Amniotic stem cell (primary cell): ENCODE measurements at places on chromosomes 1 and 21.

DNA sequence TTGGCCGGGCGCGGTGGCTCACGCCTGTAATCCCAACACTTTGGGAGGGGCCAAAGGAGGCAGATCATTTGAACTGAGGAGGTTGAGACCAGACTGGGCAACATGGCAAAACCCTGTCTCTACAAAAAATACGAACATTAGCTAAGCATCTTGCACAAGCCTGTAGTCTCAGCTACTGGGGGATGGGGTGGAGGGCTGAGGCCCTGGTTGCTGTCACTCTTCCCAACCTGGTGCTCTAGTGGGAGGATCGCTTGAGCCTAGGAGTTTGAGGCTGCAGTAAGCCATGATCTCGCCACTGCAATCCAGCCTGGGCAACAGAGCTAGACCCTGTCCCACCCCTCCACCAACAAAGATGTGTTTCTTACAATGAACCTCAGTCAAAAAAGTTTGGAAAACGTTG, 2.8 kb downstream of the PHGDH start:
- DNase-seq: no peak

DNA sequence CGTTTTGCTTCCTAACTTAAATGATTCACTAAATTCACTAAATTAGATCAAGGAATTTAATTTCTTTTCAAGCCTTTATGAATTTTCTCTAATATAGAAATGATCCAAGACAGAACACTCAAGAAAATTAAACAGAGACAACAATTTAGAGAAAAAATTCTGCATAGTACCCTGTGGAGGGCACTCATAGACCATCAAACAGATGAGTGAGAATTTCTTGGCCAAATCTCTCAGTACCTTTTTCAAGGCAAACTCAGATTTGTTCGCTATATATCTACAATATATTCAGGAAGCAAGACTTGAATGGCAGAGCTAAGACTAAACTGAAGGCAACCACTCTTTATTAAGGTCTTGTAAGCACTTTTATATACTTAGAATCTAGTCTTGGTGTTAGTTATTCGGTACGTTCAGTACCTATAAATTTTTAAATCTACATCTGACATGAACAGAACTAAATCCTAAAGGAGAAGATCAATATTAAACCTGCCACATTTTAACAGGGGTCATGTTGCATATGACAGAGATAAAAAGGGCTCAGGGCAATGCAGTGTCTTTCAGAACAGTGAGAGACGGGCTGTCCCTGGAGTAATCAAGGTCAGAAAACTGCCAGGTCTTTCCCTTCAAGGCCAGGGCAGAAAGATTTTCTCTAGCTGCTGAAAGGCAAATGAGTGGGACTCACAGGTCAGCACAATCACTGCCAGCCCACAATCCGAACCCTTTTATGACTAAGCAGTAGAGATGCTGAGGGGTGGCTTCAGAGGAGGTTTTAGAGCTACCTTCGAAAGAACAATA, 118.8 kb upstream of the TMPRSS15 start:
- no peak for DNase-seq

DNA sequence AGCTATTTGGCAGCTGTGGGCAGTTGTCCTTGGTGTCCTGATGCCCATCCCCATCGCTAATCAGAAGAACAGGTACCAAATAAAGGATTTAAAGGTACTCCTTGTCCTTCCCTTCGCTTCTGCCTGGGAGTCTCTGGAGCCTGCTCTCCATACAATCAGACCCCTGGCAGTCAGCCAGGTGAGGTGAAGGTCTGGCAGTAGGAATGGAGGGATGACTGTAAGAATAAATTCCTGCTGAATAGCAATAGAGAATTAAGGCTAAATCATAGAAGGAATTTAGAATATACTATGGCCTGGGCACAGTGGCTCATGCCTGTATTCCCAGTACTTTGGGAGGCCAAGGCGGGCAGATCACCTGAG, 9.2 kb downstream of the THBS3 start:
- DNase-seq: no peak

DNA sequence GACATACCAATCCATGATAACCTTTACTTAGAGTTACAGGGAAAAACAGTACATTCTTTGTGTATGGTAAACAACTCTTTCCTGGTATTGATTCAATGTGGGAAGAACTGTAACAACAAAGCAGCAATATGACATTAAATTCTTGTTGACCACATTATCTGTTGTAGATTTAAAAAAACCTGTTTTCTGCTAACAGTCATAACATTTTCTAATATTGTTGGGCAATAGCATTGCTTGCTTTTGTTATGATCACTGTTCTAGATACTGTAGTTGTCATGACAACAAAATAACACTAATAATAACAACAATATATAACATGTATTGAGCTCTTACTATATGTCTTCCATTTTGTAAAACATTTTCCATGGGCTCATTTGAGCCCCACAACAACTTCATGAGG, 54.2 kb downstream of the PDE4B start:
- DNase-seq: no peak

GRCh38 chr1:211610779-211611556, 32.0 kb upstream of the SLC30A1 start:
- DNase-seq: no peak

DNA sequence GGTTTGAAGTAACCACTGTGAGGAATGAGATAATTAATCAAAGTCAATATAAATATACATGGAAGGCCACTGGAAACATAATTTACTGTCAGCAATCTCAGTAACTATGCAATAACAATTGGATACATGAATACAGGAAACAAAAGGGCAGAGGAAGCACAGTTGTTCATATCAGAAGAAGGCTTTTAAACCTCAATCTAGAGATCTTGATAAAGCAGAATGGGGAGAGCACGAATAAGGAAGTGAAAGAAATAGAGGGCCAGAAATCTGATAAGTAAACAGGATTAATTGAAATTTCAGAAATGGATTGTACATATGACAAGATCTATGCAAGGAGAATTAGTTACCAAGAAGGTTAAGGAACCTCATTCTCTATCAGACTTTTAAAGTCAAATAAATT, 93.0 kb downstream of the EVI5 start:
- DNase-seq: no peak

DNA sequence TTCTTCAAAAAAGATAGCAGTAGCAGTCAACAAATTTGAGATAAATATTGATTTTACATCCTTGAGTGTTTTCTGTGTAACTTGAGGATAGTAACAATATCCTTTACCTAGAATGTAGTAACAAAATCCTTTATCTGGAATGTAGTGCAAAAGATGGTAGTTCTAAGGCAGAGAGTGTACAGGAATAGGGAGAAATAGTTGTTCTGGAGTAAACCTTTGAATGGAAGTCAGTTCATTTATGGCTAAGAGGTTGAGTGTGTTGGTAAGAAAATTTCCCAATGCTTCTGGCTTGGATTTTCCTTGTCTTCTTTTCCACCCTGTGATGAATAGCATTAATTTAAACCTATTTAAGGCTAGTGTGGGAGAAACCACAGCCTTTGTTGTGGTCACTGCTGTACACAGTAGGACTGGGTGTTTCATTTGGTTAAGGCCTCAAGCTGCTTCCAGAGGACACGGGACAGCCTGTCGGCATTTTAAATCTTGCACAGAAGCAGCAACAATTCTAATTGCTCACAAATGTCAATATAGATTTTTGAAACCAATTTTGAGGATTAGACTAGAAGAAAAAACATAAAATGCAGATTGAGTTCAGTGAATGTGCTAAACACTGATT, 11.3 kb downstream of the NFIA start:
- no peak for DNase-seq

DNA sequence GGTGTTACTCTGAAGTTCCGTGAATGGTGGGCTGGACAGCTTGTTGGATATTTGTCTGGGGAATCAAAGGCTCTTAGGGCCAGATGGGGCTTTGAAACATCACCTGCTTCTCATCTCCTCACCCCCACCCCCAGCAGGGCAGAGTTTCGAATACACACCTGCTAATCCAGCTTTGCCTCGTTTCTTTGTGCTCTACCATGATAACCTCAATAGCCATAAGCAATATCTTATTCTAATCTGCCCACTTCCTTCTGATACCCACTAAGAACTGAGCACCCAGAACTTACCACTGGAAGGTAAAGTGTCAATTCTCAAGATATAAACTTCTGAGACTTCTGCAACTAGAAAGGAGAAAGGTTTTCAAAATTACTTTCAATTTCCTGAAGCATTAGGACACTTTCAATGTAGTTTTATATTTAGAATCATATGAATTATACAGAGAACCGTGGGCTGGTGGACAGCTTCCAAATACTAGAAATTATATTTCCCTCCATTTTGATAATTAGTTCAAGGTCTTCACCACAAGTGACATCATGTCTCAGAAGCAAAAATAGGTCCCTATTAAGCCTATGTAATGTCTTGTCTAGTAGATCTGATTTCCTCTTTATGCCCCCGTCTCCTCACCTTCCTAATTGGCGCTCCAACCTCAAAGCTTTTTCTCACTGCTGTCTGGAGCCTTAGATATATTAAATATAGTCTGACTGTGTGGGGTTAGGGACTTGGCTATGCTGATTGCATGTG, 64.4 kb upstream of the NEK2 start:
- DNase-seq: no peak

DNA sequence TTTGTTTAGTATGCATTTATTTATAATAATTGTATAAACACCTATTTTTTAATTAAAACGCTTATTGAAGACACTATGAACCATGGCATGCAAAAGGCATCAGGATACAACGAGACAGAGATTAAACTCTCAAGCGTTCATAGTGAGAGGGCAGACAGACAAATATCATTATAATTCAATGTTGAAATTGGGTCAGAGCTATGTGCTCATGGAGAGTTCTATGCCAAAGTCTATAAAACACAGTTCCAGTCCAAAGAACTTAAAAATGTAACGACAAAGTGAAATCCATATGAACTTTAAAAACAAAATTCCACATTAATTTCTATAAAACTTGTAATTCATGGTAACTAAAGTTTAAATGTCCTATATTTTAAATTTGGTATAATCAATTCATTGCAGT, 724.0 kb downstream of the LTN1 start:
- no peak for DNase-seq

DNA sequence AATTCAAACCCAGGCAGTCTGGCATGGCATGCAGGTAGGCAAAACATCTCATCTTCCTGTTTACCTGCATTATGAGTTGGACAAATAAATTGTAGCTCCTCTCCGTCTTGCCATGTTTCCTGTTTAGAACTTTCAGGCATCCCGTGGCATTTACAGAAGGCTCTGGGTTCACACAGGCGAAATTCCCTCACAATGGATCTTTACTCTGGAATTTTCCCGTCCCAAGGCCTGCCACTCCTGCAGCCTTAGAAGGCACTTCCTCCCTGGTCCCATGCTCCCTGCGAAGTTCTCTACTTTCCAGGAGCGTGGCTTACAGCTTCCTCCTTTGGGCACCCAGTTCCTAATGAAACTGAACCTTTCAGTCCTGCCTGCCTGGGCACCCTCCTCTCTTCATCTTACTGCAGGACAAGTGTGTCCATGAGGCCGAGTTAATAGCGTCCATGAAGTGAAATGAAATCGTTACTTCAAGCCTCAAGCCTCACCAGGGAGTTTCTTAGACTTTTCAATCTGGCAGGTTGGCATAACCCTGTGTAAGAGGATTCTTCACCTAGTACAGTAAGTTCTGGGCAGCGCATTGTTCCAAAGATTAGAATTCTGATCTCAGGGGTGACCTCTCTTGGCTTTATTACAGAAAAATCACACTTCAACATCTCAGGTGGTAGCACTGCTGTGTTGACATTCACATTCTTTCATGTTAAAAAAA, 36.8 kb upstream of the AHCYL1 start:
- no peak for DNase-seq

GRCh38 chr1:185281245-185281644, 35.8 kb downstream of the IVNS1ABP start:
- DNase-seq: no peak

GRCh38 chr1:56920591-56921001, 45.2 kb downstream of the C8B start:
- no peak for DNase-seq

DNA sequence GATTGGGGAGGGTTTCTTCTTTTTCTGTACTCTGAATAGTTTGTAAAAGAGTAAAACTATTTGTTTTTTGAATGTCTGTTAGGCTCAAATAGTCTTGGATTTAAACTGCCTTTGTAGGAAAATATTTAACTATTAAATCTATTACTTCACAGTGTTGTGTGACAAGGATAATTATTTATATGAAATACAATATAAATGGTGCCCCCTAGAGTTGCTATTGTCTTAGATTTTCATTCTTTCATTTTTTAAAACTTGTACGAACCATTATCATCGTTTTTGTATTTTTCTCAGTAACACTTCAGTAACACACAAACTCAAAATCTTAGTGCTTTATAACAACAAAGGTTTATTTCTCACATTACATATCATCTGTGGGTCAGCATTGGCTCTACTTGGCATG, 37.4 kb downstream of the C1orf185 start:
- DNase-seq: no peak

- no peak for DNase-seq
Measured at GRCh38 chr1:7207875-7208646, 422.8 kb downstream of the CAMTA1 start.

- DNase-seq: peak; percentile 98
Measured at GRCh38 chr1:7470904-7471638, 300.0 kb upstream of the VAMP3 start.

- no peak for DNase-seq
Measured at GRCh38 chr1:154784924-154785531, 85.1 kb downstream of the KCNN3 start.

DNA sequence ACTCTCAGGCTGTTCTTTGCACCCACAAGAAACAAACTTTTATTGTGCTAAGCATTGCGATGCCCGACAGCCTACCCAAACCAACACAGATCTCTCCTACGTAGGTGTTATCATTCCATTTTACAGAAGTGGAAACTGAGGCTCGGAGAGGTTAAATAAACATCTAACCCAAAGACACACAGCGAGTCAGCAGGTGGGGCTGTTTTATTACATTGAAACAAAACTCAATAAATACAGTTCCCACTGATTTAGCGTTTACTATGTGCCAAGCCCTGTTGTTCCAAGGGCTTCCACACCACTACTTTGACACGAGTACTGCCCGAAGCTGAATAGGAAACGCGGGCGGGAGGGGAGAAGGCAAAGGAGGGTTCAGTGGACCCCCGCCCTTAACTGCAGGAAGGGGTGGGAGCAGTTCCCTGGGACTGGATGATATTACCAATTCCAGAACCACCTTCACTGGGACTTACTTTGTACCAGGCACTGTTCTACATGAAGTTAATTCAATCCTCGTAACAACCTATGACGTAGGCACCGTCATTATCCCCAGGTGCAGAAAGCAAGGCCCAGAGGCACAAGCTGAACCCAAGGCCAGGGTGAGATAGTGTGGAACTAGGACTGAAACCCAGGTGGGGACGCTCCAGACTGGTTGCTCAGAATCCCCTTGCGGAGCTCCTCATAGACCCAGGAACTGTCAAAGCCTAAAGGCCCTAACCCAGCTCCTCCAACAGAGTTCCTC, 19.3 kb upstream of the ALDH4A1 start:
- DNase-seq: no peak

GRCh38 chr1:76083189-76083588, 8.6 kb downstream of the ST6GALNAC3 start:
- no peak for DNase-seq

- DNase-seq: no peak
Measured at GRCh38 chr1:74812180-74812541, 79.2 kb downstream of the TYW3 start.

DNA sequence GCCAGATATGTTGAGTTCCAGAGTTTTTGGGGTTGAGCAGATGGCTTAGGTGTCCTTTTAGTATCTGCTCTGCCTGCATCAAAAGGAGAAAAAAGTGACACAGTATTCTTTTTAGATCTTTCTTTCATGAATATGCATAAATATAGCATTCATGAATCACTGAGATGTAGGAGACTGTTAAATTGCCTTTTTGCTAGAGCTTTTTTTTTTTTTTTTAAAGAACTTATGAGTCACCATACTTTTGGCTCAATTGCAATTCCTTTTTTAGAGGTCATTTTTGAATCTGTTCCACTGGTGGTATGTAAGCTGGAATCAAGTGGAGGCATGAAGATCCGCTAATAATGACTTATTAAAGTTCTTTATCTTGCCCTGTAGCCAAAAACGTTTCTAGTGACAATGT, 480.9 kb upstream of the ZRANB2 start:
- DNase-seq: peak; percentile 3
